ENCODE measurements at places on chromosomes 16 and 17.

DNA sequence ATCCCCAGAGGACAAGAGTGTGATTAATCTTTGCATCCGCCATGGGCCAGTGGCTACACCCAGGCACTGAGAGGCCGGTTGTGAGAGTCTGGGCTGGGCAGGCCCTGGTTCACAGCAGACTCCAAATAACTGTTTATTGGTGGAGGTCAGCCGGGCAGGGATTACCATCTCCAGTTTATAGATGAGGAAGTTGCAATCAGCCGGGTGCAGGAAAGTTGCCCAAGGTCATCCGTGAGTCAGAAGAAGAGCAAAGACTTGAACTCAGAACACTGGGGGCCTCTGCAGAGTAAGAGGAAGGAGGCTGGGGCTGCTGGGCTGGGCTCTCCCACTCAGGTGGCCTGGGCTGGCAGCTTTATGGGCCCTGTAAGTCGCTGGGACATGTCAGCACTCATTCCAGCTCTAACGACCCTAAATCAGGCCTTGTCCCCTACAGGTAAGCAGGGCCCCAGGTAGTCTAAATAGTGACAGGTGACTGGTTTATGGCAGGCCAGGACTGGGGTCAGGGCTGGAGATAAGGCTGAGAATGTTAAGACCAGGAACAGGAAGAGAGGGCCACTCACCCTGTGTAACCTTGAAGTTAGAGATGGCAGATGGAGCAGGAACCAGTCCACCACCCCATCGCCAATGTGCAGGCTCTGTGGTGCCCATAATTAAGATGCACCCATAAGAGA lies 2.1 kb upstream of the CA4 start:
- DNase-seq: no peak

GRCh38 chr16:89556750-89557689 lies 3.5 kb upstream of the RPL13 start:
- peak; percentile 73 for DNase-seq

DNA sequence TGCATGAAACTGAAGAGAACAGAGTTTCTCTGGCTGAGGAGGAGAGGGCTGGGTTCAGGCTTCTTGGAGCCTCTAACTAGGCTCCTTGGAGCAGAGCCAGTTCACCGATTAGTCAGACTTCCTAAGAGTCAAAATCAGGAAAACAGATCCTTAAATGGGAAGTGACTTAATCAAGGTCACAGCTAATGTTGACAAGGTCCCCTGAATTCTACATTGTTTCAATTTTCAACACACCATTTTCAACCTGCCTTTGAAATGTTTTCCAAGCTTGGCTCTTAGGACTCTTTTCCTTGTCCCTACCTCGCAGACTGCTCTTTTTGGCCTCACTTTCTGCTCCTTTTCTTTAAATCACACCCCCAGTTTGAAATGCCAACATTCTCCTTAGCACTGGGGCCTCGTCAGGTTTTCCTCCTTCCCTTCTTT lies 16.3 kb downstream of the MYL4 start:
- DNase-seq: no peak

DNA sequence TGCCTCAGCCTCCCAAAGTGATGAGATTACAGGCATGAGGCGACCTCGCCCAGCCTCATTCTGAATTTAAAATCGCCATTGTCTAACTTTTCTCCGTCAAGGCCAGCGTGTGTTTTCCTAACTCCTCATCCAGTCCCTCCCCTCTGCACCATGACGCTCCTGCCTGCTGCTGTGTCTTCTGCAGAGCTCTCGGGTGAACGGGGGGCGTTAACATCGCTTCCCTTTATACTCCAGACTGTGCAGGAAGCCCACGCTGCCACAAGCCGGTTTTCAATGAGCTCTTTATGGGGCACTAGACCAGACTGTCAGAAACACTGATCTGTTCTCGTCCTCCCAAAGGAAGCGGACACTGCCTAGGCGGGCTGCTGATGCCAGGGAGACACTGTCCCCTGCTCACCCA lies 13.2 kb downstream of the AANAT start:
- DNase-seq: no peak

DNA sequence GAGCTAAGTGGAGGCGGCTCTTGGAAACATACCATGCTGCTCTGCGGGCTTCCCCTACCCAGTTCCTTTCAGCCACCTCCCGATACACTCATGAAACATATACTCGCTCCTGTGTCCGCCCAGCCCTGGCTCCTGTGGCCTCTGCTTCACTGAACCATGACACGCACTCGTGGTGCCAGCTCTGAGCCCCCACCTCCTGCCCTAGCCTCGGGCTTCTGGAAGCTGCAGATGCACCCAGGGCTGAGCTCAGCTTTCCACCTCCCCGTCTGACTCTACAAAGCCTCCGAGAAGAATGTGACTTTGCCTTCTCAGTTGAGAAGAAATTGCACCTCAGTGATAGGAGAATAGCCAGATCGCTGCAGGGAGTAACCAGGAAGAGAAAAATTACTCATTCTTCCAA lies 11.0 kb downstream of the CALB2 start:
- DNase-seq: no peak
